AG04449 (cell line): ENCODE measurements at places on chromosomes 2 and 18.

GRCh38 chr2:239399433-239399920 lies 1.3 kb downstream of the HDAC4 start:
- no peak for DNase-seq

- DNase-seq = no peak
Measured at GRCh38 chr2:64640153-64641044, 13.3 kb downstream of the SERTAD2 start.

- no peak for DNase-seq
Measured at GRCh38 chr2:240955306-240956170, 42.9 kb upstream of the SNED1 start.

DNA sequence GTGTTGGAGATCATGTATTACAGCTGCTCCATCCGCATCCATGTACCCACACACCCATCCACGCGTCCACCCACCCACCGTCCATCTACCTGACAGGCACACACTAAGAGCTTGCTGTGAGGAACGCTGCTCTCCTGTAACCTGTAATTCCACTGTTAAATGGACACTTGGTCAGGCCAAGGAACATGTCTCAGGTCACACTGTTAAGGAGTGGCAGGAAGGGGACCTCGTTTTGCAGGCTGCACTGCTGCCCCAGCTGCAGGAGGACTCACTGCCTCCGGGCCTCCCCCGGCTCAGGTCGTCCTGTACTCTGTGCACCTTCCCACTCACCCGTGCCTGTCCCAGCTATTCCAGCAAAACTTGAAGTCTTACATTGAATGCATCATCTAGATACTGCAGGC lies 170.5 kb downstream of the EIPR1 start:
- no peak for DNase-seq

GRCh38 chr18:61784834-61785233 lies 108.0 kb downstream of the RNF152 start:
- DNase-seq = no peak

GRCh38 chr2:171225989-171226388 lies 65.3 kb upstream of the TLK1 start:
- DNase-seq = no peak

DNA sequence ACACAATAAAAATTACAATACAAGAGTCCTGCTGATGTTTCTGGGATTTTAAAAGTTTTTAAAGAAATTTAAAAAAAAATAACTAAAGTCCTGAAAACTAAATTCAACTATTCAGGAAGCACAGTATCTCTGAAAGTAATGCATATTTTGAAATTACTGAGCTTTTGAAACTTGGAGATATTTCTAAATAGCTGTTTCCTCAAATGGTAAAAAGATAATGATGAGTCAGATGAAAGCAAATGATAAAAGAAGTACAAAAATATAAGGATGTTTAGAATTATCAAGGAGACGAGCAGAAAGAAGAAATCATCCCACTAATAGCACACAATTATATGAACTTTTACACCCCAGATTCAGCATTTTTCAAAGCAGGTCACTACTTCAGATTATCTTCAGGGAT lies 90.2 kb upstream of the SLC25A52 start:
- no peak for DNase-seq

GRCh38 chr2:46885376-46885775 lies 30.2 kb downstream of the MCFD2 start:
- DNase-seq = no peak
